ENCODE measurements at places on chromosomes 3 and 15.
A peak's percentile ranks its signal among the peaks of the same experiment; 100 is the strongest.

GRCh38 chr3:46702246-46703012, 1.2 kb downstream of the TMIE start:
- no peak for DNase-seq

DNA sequence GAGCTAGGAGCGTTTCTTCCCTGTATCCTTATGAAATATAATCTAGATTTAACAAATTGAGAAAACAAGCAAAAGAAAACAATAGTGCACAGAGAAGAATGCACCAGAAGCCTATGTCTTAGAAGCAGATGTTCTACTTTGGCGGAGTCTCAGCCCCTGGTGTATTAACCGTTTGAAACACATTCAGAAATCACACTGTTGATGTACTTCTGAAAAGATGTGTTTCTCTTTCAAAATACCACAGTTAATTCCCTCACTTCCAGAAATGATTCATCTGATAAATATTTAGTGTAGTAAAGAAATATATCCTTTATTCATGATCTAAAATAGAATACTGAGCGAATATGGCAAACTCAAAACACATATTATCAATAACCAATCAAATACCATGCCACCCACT, 77.7 kb downstream of the CBLB start:
- DNase-seq, result no peak

DNA sequence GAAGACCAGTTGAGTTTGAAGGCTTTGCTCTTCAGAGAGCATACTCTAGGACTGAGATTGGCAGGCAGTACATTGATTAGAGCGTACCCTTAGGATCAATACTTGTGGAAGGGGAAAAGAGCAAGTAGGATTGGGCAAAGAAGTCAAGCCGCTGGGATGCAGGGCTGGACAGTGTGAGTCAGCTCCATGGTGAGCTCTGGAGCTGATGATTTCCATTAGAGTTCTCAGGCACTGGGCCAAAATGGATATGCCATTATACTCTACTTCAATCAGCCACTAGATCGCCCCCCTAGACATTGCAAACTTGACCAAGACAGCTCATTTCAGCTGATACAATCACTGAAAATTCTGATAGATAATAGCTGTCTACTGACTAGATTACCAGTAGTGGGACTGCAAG, 432.7 kb upstream of the ALCAM start:
- DNase-seq, result no peak

GRCh38 chr3:30303770-30304169, 302.6 kb upstream of the TGFBR2 start:
- no peak for DNase-seq

DNA sequence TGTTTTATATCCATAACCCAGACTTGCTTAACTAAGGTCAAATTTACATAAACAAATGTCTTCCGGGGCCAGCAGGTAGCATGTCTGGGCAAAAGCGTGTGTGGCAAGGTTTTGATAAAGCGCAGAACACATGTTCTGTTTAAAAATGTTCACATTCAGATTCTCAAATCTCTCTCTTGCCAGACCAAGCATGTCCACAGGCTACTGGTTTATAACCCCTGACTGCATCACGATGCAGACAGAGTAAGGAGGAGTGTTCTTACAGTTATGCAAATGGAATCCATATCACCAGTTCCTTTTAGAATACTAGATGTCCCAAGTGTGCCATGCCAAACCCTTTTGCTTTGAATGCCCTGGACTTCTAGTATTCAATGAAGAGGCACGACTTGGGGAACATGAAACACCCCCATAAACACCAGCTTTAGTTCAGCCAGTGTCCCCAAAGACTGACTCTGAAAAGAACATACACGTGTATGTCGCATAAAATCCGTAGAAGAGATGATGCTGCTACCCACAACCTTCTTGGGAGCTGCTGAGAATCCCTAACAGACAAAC, 412.0 kb downstream of the CNTN4 start:
- DNase-seq, result no peak

DNA sequence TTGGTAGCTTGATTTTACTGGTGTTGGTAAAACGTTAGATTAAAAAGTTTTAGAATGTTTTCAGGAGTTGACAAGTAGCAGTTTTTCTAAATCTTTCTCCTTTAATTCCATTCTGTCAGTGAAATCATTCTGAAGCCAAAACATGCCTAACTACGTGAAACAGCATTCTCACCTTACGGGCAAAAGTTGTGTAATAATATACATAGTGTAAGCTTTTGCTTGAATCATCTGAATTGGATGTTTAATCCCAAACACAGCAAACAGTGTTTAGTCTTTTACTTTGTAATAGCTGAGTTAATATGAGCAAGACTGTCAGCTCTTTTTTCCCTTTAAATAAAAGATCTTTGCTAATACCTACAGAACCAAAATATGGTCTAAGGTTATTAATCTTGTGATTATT, 100.6 kb downstream of the CYP19A1 start:
- DNase-seq, result no peak

- DNase-seq, result no peak
Measured at GRCh38 chr3:82462977-82463376, 701.5 kb upstream of the GBE1 start.

- DNase-seq, result no peak
Measured at GRCh38 chr3:189053322-189053721, 118.4 kb upstream of the TPRG1 start.

DNA sequence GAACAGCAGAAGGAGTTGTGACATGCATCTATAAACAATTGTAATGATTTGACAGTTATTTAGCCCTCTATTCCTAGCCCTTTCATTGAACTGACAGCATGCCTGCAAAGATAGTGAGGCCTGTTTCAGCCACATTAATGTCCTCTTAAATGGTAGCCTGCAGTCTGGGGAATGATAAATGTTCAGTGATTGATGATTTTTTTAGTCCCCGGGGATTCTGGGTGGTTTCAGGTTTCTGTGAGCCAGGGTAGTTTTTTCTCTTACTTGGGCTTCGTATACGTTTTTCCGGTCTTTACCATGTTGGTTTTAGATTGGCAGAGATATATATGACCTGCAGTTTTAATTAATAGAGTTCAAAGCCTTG, 172.0 kb downstream of the TCF12 start:
- no peak for DNase-seq

DNA sequence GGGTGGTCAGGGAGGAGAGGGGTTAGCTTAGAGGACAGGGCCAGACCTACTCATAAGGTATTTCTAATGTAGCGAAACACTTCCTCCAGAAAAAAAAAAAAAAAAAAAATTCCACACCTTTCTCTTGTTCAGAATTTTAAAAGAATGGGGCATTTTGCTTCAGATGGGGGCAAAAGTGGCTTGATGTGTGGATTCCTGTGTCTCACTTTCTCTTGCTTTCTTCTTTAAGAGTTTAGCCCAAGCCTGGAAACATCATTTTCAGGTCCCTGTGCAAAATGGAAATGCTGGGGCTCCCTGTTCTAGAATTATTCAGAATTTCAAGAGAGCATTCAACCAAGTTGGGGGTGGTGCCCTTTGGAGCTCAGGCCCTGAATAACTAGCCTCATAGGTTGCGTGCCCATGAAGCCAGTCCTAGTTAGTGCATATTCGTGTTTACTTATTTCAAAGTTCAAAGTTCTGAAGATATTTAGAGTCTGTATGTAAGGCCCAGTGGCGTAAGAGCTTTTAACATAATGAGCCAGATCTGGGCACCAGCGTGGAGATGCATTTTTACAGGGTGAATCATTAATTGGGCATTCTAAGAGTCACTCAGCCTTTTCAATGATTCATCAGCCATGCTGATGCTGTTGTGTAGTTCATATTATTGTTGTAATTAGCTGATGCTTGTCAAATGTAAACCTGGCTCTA, 104.5 kb downstream of the RPLP1 start:
- DNase-seq, result no peak

- no peak for DNase-seq
Measured at GRCh38 chr3:106326941-106327695, 458.3 kb upstream of the CBLB start.

- no peak for DNase-seq
Measured at GRCh38 chr3:189338366-189338765, 166.6 kb downstream of the TPRG1 start.

- DNase-seq, result no peak
Measured at GRCh38 chr3:197847866-197848401, 56.9 kb downstream of the LRCH3 start.

GRCh38 chr3:149744606-149745005, 7.7 kb downstream of the COMMD2 start:
- DNase-seq, result no peak

GRCh38 chr15:89303986-89304385, 30.6 kb downstream of the POLG start:
- DNase-seq, result no peak

DNA sequence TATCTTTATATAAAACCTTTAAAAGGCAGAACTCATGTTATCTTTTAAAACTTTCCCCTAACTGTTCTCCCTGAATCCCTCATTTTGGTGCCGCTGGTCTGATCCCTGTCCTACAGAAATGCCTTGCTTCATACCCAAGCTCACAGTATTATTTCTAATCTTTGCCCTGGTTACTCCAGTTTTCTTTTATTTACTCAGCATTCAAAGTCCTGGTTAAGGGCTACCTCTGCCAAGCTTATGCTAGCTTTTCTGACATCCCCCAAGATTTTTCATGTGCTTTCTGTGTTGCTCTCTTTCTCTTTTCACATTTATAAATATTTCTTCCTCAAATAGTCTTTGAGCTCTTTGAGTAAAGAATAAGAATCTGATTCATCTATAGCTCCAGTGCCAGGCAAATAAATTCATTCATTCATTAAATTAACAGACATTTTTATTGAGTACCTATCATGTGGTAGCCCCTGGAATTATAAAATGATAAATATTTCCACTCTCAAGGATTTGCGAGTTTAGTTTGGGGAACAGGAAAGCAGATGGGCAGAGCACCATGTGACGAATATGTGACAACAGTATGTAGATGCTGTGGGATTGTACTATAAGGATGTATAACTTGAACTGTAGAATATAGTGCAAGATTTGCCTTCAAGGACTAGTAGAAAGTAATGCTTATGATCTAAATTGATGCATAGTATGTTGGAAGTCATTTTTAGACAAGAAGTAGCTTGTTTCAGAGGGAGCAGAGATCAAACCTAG, 247.5 kb downstream of the LPP start:
- DNase-seq, result no peak

GRCh38 chr3:72797773-72798543, 50.3 kb downstream of the SHQ1 start:
- no peak for DNase-seq

GRCh38 chr3:194312186-194312742, 38.9 kb downstream of the CPN2 start:
- no peak for DNase-seq

- DNase-seq, result no peak
Measured at GRCh38 chr3:141807277-141808033, 44.2 kb downstream of the GRK7 start.

- no peak for DNase-seq
Measured at GRCh38 chr3:170907637-170908234, 701 bp downstream of the EIF5A2 start.

DNA sequence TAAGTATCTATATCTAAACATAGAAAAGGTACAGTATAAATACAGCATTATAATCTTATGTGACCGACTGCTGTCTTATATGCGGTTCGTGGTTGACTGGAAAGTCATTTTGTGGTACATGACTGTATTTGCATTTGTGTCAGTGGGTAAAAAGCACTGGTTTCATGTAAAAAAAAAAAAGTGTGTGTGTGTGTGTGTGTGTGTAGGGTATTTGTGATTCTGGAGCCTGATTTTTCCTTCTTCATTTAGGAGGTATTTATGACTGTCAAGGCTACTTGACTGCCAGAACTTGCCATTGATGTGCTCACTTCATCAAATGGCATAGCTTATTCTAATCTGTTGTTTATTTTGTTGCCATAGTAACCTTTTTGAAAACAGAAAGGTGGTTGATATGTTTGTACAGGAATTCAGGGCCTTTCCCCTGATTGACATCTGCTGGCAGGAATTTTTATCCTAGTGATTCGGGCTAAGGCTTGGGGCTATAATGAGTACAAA, 63.2 kb downstream of the AKAP13 start:
- peak; percentile 29 for DNase-seq

GRCh38 chr3:99706410-99706809, 68.0 kb downstream of the COL8A1 start:
- no peak for DNase-seq

DNA sequence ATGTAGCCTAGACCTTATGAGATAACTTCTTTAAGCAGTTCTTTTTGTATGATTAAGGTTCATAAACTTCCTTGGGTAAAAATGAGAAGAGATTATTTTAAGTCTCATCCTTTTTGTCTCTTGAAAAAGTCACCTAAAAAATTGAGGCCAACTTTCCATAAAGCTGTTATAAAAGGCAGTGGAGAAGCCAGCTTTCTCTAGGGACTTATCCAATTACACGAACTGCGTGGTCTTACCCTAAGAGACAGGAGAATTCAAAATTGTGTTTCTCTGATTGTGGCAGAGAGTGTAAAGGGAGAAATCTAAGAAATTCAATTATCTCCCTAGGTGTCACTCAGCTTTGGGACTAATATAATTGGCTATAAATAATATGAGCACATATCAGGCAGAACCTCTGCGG, 262.0 kb downstream of the SHOX2 start:
- DNase-seq, result no peak

GRCh38 chr3:141625506-141625905, 112.6 kb upstream of the RNF7 start:
- DNase-seq, result no peak

DNA sequence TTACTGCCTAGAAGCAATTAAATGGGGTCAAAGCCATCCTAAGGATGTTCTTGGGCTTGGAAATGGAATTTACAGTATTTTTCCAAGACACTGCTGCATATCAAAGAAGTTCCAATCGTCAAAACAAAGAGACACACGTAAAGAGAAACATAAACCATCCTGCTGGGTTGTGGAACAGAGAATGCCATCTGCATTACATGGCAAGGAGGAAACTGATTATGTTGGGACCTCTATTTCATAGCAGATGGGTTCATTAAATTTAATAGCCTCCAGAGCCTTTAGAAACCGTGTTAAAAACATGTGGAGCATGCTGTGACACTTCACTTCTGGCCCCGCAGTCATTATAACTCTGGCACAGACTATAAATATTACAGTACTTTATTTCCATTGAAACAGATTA, 154.6 kb downstream of the LRTM1 start:
- no peak for DNase-seq

DNA sequence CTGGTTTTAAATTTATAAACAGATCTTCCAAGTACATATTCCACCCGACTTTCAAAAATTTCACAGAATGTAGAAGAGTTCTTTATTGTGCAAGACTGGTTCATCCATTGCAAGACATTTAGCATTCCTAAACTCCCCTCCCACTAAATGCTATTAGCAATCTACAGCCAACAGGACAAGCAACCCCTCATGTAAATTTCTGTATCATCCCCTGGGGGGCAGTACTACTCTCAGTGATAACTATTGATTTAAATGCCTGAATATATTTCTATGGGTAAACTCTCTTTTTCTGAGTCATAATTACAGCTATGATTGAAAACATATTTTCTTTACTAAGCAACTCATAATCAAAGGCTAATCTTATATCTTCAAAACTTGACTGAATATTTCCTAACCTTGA, 10.7 kb upstream of the SLC15A2 start:
- DNase-seq, result no peak

GRCh38 chr15:45456212-45457106, 66.1 kb downstream of the SLC30A4 start:
- no peak for DNase-seq

DNA sequence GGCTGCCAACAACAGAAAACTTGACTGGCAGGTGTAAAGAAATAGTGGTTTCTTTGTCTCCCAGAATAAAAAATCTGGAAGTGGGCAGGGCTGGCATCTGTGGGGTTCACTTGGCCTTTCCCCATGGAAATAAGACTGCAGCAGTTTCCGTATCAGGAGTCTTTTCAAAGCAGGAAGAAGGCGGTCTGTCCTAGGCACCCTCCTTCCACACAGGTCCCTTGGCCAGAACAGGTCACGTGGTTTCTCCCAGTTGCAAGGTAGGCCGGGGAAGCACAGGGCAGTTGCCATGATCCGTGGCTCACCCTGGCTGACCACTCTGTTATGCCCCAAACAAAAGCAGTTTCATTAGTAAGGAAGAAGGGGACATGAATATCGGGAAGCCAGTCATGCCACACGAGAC, 45.4 kb downstream of the ZDHHC19 start:
- DNase-seq, result no peak
